ENCODE measurements at places on chromosomes 12 and 14.

- no peak for DNase-seq
Measured at GRCh38 chr12:102551186-102551585, 70.8 kb upstream of the IGF1 start.

DNA sequence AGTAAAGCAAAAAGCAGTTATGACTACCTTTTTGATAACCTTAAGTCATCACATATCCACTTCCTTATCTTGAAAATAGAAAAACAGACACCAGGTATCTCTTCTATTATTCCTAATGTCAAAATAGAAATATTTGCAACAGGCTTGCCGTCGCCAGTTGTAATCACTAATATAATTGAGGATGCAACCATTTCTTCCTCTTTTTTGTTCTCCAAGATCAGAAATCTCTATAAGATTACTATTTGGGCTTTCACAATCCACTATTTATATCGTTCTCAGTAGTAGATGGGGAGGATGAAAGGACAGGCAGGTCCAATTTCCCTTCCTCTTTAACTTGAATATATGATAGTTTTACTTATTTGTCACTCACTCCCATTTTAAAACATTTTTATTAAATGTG lies 130.2 kb upstream of the HMGA2 start:
- DNase-seq: no peak

DNA sequence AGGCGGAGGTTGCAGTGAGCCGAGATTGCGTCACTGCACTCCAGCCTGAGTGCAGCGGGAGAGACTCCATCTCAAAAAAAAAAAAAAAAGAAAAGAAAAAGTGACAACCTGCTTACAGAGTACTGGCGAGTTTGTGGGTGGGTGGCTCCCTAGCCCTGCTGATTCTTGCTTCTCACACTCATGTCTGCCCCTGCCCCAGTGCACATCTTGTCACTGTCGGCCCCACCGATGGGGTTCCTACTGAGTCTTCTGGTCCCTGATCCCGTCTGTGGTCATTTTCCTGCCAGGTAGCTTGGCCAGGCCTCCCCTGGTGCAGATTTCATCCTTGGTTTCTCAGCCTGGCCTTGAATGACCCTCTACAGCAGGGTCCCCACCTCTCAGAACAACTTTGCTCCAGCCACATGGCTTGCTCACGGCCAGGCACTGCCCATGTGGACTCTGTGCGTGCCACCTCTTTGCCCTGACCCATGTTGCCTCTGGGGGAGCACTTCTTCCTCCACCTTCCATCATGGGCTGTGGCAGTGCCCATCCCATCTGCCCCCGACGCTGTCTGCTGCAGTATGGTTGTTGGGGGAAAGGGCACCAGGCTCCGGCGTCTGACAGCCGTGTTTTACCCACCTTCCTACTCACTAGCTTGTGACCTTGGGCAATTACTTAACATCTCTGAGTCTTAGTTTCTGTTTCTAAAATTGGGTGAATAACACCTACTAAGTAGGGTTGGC lies 2.1 kb upstream of the PTPN6 start:
- DNase-seq: no peak

GRCh38 chr14:105070760-105071137 lies 5.5 kb upstream of the GPR132 start:
- DNase-seq: no peak

GRCh38 chr14:39977198-39977597 lies 545.0 kb upstream of the FBXO33 start:
- no peak for DNase-seq

DNA sequence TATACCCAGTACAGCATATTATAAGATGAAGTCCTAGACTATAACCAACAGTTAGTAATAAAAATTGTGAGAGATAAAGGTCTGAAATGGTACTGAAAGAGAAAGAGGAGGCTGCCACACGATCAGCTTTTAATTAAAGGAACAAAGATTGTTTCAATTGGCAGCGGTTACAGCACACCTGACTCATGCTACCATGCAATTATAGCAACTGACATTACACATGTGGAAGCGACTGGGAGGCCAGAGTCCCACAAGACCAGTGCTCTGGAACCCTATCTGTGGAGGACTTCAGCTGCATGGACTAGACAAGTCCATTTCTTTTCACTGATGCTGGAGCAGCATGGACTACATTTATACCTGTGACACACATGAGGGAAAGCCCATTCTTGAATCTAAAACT lies 55.2 kb downstream of the SEL1L start:
- DNase-seq: no peak

All from right renal pelvis (tissue), 4 donors.